ENCODE measurements at places on chromosomes 7 and 10.
A peak's percentile ranks its signal among the peaks of the same experiment; 100 is the strongest.

DNA sequence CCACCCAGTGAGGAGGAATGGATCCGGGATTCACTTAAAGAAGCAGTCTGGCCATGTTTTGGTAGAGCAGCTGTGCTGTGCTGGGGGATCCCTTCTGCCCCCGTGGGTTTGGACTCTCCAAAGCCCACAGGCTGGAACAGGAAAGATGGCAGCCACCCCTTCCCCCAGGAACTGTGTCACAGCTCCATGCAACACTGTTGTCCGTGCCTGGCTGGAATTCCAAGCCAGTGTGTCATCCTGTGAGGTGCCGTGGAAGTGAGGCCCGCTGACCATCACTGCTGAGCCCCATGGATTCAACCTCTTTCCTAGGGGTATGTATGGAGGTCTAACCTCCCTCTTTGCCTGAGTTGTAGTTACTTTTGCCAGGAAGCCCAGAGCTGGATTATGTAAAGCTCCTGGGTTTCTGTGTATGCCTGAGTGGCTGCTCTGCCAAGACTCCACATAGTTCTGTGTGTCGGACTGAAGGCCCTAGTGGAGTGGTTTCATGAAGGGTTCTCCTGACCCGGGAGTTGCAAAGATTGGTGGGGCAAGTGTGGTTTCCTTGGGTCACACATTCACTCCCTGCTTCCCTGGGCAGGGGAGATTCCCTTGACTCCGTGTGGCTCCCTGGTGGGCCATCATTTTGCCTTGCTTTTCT lies 35.1 kb upstream of the PCGF5 start:
- no peak for DNase-seq

DNA sequence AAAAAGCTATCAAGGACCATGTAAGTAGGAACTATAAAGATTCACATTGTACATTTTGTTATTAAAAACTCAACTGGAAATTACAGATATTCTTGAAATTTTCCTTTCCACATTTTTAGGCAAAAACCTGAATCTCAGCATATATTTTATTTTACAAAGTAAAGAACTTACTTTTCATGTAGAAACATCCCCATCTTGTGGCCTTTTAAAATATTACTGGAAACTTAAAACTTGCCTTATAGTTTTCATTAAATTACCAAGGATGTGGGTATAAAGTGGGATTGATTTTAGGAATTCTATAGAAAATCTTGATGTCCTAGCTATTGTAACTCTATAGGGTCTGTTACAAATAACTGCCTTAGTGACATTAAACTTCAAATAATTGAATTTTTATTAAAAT lies 10.6 kb downstream of the DBF4 start:
- DNase-seq, result no peak

- DNase-seq, result no peak
Observed at GRCh38 chr10:105243381-105243780, 602.3 kb downstream of the SORCS3 start.

DNA sequence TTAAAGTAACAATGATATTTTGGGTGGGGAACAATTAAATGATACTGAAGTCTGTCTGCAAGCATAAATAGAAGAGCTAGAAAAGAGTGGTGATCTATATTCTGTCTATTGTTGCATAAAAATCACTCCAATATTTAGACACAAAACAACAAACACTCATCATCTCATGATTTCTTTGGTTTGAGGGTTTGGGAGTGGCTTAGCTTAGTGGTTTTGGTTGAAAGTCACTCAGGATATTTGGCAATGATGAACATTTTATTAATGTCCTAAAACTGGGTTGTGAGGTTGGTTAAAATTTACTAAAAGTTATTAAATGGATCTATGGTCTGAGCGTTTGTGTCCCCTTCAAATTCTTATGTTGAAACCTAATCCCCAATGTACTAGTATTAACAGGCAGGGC lies 54.7 kb upstream of the EGFR start:
- DNase-seq, result no peak

DNA sequence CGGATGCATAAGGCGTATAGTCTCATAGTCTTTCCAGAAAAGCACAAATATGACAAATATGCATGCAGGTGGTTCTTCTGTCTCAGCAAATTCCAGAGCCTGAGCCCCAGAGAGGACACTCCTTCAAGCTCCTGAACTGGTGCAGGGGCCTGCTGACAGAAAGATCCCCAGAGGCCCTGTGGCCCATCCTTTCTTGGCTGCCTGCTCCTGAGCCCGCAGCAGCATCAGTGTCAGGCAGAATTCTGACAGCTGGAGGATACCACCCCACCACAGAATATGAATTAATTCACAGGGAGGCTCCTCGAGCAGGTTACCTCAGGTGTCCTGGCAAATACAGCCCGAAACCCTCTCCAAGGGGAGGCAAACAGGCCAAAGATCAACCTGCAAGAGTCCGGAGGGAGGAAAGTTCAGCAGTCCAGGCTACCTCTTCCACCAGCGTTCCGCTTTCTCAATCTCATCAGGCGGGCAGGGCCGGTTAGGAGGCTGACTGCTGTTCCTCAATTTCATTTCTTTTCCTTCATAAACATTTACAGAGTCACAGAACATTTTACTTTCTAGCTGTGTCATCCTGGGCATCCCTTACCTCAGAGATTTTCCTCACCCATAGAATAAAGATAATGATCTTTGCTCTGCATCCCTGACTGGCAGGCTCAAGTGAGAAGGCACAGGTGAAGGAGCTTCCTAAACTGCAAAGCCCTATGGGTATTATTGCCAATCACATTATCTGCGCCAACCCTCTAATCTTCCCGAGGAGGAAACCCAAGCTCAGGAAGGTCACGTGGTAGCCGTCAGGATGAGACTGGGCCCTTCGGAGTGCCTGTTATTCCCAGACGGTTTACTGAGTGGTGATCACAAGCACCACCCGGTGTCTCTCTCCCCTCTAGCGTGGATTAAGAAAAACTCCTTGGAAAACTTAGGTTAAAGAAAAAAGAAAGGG lies 1.4 kb downstream of the DNAJB12 start:
- DNase-seq, result no peak

DNA sequence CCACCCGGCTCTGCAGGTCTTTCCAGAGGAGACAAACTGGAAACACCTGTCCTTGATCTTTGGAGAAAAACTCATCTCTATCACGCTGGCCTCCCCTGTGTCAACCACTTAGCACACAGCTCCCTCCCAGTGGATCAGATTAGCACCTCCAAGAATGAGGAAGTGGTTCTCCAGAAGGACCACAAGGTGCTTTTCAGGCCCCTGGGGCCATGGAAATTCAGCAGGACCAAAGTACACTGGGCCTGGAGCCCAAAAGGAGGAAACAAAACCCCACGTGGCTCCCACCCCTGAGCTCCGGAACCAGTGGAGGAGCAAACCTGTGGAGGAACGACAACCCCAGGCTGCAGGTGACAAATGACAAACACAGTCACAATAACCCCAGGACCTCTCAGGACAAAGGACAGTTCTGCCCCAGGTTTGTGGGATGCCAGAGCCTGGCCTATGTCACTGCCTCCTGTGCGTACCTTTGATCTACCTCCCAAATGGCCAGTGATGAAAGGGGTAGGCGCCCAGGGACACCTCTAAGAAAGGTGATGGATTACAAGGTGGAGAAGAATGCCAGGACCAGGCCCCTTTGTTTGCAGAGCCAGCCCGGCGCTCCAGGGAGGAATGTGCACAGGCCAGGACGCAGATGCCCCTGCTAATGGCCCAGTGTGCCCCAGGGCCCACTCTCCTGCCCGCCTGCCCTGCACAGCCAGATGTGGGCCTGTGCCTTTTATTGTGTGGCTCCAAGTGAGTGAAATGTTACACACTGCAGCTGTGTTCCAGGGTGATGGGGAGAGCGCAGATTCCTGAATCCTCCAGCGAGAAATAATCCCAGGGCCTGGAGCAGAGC lies 5.7 kb downstream of the TNS3 start:
- DNase-seq, result no peak

DNA sequence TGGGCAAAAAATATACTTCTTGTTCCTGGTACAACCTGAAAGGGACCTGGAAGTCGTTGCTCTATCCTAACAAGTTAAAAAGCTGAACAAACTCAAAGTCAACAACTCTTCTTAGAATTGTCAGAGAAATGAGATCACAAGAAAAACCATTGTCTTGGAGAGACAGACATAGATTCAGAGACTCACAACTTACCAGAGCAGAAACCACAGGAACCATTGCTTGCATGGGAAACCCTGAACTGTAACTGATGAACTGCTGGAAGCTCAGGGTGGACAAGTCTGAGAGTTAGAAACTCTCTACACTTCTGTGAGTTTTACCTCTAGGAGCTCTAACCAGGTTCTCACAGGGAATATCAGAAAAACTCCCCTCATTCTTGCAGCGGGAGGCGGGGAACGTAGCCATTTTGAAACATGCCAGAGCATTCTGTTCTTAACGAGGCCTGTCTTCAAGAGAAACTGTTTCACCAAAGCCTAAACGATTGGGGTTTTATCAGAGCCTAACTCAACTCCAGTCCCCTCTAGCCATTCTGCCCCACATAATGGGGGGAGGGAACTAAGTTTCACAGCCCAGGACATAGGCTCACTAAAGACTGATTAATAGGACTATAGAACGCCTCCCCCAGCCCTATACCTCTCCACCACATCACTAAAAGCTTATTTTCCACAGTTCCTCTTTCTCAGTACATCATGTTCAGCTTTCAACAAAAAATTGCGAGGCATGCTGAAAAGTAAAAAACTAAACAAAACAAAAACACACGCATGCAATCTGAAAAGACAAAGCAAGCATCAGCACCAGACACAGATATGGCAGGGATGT lies 12.0 kb upstream of the GSDME start:
- DNase-seq, result no peak

- DNase-seq, result no peak
Observed at GRCh38 chr10:34967335-34967880, 122.7 kb downstream of the CUL2 start.

GRCh38 chr7:123612024-123612423 lies 10.4 kb downstream of the ASB15 start:
- no peak for DNase-seq

- DNase-seq, result peak; percentile 22
Observed at GRCh38 chr7:142557971-142558582, 191.2 kb upstream of the PRSS1 start.
